HepG2 (cell line): ENCODE measurements at places on chromosomes 11 and 22. TPM values are rescaled to one million over a fixed set of nuclear protein-coding genes. Genes with fewer than 3 reads are reported as not detected.

KRTAP5-9 gene
- 0.42 TPM in 1 of 2 replicates, not detected in the other for polyA plus RNA-seq

C11orf97 gene
- polyA plus RNA-seq: not detected in 2 replicates

GRCh38 chr22:38276166-38276565 lies 3.4 kb upstream of the TMEM184B start:
- no peak for DNase-seq

GRCh38 chr11:113477321-113477720 lies 2.1 kb upstream of the DRD2 start:
- DNase-seq: no peak

DNA sequence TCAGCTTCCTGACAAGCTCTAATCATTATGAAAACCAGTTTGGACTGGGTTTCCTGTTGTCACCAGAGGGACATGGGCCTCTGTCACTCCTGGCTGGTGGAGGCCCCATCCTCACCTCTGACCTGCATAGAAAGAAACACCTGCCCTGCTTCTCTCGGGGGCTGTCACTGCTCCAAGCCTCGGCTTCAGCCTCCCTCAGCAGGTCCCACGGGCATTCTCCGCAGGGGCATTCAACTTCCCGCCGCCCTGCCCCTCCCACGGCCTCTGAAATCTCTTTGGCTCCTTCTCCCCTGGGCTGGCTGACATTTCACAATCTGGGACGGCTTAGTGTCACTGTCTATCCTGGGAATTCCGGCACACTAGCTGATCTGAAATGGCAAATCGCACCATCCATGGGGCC lies 257.9 kb downstream of the CTTN start:
- DNase-seq: no peak
